ENCODE measurements at places on chromosomes 5 and 9.

DNA sequence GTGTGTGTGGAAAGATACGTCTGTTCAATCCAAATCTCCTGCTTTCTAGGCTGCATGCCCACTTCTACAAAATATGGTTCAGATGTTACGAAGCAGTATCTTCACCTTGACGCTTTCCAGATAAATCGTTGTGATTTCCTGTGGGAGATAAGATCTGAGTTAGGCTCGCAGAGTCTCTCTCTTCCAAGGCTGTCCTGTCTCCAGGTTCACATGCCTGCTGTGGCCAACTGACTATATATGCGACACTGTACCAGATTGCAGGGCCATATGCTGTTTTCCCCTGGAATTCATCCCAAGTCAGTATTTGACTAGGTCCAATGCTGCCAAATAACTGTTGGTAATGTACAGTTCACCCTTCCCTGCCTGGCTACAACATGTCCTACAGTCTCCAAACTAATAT lies 47.9 kb downstream of the TMEM252 start:
- DNase-seq = no peak

DNA sequence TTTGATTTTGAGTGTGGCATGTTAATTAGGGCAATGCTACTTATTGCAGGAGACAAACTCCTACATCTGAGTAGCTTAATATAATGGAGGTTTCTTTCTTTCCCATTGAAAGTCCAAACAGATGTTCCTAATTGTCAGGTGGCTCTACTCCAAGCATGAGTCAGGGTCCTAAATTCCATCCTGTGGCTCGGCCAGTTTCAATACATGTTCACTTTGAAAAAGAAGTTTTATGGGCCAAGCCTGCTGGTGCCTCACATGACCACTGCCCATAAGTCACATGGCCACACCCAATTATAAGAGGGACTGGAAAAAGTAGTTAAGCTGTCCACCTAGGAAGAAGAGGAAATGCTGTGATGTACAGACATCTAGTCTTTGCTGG lies 170.4 kb downstream of the ARRDC3 start:
- no peak for DNase-seq

- no peak for DNase-seq
These were observed 14.1 kb upstream of the XPA start for GRCh38 chr9:97711223-97711626.

GRCh38 chr5:98110791-98111190 lies 662.7 kb upstream of the RGMB start:
- no peak for DNase-seq

- no peak for DNase-seq
These were observed 8.7 kb downstream of the RANBP6 start for GRCh38 chr9:6006749-6007057.

- DNase-seq = no peak
These were observed 74.5 kb downstream of the PTCD2 start for GRCh38 chr5:72394688-72395087.

DNA sequence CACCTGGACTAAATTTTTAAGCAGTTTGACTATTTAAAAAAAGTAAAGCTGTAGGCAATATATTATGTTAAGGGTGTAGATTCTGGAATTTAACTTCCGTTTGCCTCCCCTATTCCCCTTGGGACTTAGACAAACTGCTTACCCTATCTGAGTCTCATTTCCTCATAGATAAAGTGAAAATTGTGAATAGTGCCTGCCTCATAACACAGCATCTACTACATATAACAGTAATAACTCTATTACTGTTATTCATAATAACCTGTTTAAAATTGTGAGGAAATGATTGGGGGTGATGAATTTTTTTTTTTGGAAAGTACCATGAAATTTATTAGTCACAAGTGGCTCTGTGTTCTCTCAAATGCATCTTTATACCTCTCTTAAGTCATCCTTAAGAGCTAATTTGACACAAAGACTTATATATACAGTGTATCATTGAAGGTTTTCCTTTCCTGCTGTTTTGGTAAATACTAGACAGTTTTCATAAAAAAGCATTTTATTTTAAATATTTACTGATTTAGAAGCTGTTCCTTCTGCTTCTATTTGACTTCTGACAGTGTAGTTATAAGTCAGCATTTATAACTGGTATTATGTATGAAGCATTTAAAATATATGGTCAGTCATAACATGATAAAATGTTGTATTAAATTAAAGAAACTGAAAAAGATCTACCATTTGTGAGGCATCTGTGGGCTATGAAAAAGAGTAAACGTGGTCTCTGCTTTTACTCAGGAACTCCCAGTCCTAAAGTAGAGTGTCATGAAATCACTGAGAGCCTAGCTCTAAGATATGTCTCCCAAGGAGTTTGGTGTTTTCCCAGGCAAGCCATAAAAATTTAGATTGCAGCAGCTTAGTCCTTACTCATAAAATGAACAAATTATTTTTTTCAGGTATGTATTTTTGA lies 46.4 kb downstream of the MCCC2 start:
- DNase-seq = no peak

GRCh38 chr9:96620832-96621269 lies 1.2 kb upstream of the CDC14B start:
- no peak for DNase-seq

Data from spleen (tissue), 13 donors.